ENCODE measurements at places on chromosomes 12 and 14.

GRCh38 chr14:92880851-92881250 is 42.1 kb upstream of the CHGA start:
- DNase-seq, result no peak

DNA sequence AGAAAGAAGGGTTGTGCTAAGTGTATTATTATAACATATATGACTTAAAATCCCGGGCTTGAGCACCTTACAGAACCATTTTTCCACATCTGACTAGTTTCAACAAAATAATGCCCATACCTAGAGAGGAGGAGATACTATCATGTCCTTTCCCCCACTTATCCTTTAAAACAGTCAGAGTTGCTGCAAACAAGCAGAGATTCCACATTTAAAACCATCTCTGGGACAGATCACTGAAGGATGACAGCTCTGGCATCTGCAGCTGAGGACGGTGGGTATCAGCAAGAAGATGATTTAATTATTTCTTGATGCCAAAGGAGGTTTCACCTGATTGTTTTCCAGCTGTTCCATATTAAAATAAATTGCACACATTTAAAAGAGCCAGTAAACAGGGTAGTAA is 328.0 kb upstream of the TMTC1 start:
- DNase-seq, result no peak

GRCh38 chr12:115521771-115522409 is 755.6 kb downstream of the MED13L start:
- DNase-seq, result no peak

DNA sequence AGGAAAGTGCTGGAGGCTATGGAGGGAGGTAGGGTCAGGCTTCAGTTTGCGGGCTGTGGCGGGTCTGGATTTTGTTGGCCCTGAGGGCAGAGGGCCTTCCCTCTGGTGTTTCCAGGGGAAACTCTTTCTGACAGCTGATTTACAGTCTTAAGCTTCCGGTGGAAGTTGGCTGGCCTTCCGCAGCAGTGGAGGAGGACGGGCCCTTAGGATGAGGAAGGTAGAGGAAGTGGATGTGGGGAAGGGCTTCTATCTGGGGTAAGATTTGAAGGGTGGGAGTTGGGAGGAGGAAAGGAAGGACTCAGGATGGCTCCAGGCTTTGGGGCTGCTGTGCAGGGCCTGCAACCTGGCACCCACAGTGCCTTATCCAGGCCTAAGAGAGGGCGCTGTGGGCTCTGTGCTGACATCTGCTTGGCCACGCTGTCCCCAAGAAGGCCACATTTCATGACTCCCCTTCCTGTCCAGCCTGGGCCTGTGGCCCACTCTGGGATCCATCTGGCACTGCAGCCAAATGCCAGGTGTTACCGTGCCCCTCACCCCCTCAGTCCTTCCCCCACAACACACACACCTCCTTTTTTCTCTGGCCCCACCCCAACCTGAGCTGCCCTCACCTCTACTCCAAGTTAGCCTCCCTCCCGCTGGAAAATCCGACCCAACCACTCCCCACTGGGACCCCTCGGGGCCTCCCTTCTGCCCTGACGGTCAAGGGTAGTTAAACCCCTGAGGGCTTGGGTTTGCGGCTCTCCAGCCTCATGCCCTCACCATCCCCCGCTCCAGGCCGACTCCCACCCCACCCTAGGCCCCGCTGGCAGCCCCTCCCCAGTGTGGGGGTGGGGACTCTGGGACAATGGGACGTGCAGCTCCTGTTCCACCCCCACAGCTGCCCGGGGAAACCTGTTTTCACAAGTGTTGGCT is 7.7 kb upstream of the PPP1R13B start:
- no peak for DNase-seq

GRCh38 chr12:121713793-121714192 is 1.2 kb downstream of the TMEM120B start:
- no peak for DNase-seq

DNA sequence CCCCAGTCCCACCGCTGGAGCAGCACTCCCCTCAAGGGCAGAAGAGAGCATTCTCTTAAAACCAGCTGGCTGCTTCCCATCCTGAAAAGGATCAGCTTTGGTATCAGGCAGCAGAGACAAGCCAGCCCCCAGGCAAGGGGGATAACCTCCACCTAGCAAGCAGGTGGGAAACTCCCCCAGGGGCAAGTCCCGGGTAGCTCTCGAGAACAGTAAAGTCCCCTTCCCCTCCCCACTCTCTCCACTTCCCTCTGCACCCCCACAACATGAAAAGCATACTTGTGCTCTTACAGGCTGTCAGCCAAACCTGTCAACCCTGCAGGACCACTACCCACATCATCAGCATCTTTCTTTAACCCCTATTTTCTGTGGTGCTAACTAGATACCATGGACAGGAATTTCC is 254.0 kb downstream of the NTF3 start:
- no peak for DNase-seq

DNA sequence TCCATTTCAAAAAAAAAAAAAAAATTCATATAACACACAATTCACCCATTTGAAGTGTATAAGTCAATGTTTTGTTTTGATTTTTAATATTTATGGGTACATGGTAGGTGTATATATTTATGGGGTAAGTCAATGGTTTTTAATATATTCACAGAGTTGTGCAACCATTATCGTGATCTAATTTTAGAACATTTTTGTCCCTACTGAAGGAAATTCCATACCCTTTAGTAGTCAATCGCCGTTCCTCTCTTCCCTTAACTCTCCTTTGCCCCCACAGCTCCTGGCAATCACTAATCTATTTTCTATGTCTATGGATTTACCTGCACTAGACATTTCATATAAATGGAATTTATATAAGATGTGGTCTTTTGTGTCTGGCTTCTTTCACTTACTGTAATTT is 92.8 kb downstream of the TRAFD1 start:
- DNase-seq, result no peak

- DNase-seq, result no peak
Observed at GRCh38 chr12:95970905-95971304, 25.2 kb downstream of the HAL start.

- no peak for DNase-seq
Observed at GRCh38 chr12:128418944-128419343, 152.0 kb downstream of the TMEM132C start.

- no peak for DNase-seq
Observed at GRCh38 chr14:23485326-23485725, 15.8 kb downstream of the NGDN start.

- DNase-seq, result no peak
Observed at GRCh38 chr14:20626274-20626673, 15.2 kb downstream of the OR6S1 start.

DNA sequence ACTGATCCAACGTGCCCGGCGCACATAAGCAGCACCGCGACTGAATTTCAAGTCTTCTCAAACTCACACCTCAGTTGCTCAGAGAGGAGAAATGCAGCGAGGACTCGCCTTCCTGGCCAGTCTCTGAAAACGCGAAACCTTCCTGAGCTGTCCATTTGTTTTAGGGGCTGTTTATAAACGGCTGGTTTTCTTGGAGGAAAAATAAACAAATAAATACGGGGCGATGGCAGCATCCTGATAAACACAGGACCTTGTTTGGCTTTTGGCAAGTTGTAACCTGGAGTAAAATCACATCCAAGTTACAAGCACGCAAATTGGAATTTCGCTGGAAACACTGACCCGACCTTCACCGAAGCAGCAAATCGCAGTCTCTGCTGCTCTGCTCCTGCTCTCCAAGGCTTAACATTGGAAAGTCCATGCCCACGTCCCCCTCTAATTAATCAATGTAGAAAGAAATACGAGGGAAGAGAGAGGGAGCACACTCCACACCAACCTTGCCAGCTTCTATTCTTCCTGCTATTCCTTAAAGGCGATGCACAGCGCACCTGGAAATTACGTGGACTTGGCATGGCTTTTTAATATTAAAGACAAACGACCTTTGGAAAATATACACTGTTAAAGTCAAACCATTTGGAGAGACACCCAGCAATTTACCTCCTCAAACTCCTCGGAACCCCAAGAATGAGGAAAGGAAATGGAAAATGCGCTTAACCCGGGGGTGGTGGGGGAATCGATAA is 248.8 kb downstream of the APAF1 start:
- no peak for DNase-seq

DNA sequence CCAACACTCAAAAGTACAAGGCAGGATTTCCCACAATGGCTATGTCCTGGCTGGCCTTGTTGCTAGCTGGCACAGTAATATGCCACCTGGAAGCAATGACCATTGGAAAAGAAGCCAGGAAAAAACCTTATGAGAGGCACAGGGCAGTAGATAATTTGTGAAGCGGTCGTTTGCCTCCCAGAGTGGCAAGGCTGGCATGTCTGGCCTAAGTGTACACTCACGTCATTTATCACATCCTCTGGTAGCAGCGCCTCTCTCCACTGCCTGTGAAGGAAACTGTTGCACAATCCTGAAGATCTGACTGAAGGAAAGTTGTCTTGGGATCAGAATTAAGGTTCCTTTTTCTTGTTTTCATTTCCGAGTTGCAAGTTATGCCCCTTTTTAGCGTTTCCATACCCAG is 408.5 kb downstream of the ZFP36L1 start:
- no peak for DNase-seq

GRCh38 chr12:51401900-51402299 is 10.7 kb upstream of the GALNT6 start:
- no peak for DNase-seq

DNA sequence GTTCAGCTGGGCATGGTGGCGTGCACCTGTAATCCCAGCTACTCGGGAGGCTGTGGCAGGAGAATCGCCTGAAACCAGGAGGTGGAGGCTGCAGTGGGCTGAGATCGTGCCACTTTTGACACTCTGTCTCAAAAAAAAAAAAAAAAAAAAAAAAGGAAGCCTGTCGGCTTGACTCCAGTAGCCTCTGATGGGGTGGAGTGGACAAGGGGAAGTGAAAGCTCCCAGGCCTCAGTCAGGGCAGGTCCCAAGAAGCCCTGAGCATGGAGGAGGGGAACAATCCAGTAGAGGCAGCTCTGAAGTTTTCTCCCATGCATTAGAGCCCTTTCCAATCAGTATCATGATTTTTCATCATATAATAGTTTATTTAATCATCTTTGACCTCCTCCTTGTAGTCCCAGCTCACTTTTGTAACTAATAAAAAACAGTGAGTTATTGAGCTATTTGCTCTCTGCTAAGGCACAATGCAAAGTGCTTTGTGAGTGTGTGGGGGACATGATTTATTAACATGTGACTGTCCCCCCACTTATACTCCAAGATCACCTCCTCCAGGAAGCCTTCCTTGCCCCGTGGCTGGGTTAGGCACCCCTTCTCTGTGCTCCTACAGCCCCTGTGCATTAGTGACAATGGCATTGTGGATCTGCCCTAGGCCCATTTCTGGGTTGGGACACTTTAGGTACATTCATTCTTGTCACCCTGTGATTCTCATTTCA is 4.7 kb upstream of the SSH1 start:
- DNase-seq, result no peak

GRCh38 chr12:120710805-120711296 is 593 bp downstream of the UNC119B start:
- no peak for DNase-seq

GRCh38 chr14:59215322-59215721 is 26.9 kb downstream of the DAAM1 start:
- no peak for DNase-seq

DNA sequence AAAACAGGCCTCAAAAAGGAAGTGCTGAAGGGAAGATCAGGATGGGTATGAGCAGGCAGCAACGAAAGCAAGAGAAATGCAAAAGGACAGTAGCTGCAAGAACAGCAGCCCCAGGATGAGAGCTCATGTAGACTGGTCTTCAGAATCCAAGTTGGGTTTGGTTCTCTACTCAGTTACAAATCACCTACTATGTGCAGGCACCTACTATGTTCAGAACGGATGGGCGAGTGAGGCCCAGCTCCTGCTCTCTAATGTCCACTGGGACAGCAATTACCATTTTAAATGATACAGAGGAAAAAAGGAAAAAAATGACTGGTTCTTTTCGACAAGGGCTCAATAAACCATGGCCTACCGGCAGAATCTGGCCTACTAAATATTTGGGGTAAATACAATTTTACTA is 88.5 kb downstream of the RBM19 start:
- no peak for DNase-seq

GRCh38 chr12:132886529-132887477 is 602 bp downstream of the CHFR start:
- no peak for DNase-seq

GRCh38 chr12:98612696-98613334 is 19.3 kb downstream of the SLC25A3 start:
- no peak for DNase-seq

GRCh38 chr12:49483619-49484018 is 55.2 kb upstream of the KCNH3 start:
- no peak for DNase-seq

- DNase-seq, result no peak
Observed at GRCh38 chr12:22248121-22248520, 86.4 kb downstream of the ST8SIA1 start.

DNA sequence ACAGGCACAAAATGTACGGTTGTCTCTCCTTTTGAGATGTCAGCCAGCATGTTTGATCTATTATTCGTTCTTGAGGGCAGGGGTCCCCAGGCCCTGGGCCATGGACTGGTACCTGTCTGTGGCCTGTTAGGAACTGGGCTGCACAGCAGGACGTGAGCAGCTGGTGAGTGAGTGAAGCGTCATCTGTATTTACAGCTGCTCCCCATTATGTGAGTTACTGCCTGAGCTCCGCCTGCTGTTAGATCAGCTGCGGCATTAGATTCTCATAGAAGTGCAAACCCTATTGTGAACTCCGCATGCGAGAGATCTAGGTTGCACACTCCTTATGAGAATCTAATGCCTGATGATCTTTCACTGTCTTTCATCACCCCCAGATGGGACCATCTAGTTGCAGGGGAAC is 41.4 kb upstream of the SCN8A start:
- no peak for DNase-seq

DNA sequence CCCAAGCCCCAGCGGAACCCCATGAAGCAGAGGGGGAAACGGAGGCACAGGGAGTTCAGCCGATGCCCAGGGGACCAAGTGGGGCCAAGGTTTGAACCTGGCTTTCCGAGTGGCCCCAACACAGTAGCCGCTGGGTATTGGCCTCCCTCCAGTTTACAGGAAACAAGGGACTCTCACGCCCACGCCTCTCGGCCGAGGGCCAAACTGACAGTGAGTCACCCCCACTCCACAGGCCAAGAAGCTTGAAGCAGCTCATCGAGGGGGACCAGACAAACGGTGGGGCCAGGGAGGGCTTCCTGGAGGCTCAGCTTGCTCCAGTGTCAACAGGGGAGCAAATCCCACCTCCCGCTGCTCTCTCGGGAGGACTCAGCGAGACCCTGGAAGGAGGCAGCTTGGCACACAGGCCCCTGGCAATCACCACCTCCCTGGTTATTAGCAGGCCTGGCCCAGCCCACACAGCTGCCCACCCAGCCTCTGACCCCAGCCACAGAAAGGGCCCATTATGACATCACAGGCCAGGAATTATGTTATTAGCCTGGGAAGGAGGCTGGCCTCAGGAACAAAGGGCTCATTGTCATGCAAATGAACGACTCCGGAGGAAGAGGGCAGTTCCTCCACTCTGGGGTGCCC is 54.6 kb downstream of the NCOR2 start:
- no peak for DNase-seq

Data from stimulated activated CD4-positive, alpha-beta T cell treated with anti-CD3 and anti-CD28 coated beads, Interleukin-1b, Interleukin-23, amount 100 ng/mL, for 1 hour (primary cell).